ENCODE measurements at places on chromosomes 7 and 10.

DNA sequence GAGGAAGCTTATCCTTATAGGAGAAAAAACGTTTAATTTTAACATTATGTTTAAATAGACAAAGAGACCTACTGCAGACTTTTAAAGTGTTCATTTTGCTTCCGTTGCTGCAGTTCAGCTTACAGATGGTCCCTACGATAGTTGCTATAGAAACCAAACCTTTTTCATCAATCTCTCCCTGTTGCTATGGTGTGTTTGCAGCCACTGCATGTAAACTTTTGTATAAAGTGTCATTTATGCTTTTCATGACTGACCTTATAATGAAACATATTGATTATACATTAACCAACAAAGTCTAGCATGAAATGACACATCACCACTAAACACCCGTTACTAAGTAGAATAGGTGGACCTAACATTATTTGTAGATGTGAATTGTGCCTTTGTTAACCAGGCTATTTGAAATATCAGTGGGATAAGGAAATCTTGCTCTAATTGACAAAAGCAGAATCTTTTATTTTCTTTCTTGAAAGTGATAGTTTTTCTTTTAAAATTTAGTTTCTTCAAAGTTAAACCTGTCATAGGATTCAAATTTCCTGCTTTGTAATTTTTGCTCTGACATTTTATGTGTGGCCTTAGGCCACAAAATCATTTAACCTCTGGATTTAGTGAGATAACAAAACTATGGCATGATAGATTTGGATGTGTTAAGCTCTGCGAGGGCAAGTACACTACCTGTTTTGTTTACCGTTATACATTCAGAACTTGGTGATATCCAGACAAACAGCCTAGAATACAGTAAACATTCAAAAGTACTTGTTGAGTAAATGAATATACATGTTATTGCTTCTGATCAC is 64.0 kb downstream of the CACNB2 start:
- DNase-seq: no peak

DNA sequence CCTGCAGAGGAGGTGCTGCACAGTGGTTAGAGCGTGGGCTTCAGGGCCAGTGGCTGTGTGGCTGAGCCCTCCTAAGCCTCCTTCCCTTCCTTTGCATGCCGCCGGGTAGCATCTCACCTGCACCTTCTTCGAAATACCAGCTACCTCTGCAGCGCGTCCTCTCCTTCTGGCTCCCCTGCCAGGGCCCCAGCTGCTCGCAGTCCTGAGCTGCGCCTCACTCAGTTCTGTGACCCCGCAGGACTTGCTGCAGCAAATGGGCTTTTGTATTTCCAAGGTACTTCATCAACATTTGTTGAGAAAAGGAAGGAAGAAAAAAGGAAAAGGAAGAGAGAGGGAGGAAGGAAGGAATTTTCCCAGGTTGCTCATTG is 146.7 kb upstream of the PRR15 start:
- no peak for DNase-seq

DNA sequence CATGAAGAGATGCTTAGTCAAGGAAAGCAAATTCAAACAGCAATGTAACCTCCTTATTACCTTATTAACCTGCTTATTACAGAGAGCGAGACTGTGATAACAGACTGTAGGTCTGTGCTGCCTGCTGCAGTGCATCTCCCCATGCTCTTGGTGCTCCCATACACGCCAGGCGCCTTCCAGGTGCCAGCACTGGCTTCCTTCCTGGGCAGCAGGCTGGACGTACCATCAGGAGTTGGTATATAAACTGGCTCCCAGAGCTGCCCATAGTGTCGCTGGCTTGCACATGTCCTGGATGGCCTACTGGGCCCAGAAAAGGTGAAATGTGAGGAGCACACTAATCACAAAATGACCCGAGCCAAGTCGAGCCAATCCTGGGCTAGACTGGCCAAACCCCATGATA is 13.5 kb downstream of the ATP6V0E2 start:
- DNase-seq: no peak

DNA sequence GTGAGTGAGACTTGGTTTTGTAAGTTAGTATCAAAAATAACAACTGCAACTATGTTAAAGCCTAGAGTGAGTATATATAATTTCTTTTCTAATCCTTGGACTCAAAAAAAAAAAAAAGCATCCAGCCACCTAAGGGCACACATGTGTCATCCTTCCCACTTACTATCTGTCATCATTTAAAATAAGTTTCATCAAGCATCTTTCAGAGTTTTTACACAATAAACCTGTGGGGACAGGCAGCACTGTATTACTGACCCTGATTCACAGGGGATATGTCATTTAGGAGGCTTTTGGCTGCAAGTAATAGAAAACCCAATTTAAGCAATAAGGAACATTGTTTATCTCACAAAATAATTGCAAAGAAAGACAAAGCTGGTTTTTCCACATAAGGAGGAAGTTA is 32.3 kb upstream of the OSBPL3 start:
- no peak for DNase-seq
